ENCODE measurements at places on chromosomes 12 and 14.

GRCh38 chr14:101335061-101335661, 226.1 kb upstream of the DIO3 start:
- no peak for DNase-seq

DNA sequence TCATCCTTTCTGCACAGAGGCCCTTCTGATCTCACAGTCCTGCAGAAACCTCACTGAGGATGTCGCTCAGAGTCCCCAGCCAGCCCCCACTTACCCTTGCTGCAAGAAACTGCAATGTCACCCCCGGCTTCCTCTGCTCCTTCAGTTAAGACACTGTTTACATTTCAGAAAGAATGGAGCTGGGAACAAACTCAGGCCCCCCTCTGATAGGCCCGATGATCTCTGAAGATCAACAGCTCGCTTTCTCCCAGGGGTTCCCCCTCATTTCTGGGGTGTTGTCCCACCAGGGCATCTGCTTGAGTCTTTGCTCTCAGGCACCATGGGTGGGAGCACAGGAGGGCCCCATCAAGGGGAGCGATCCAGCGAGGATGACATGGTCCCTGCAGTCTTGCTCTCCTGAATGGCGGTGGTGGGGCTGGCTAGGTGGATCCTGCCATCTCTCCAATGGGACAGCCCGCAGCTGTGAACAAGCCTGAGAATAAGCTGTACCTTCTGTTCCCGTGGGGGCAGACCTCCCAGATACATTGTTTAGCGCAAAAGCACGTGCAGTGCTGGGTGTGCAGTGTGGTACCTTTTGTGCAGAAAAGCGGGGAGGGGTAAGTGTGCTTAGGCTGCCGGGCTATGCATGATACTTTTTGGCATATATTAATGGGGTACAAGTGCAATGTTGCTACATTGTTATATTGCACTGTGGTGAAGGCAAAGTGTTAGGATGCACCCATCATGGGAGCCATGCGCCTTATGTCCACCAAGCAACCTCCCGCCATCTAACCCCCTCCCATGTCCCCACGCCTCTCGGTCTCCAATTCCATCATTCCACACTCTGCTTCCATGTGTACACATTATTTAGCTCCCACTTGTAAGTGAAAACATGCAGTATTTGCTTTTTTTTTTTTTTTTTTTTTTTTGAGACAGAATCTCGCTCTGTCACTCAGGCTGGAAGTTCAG, 6.7 kb upstream of the NCOR2 start:
- DNase-seq = no peak

DNA sequence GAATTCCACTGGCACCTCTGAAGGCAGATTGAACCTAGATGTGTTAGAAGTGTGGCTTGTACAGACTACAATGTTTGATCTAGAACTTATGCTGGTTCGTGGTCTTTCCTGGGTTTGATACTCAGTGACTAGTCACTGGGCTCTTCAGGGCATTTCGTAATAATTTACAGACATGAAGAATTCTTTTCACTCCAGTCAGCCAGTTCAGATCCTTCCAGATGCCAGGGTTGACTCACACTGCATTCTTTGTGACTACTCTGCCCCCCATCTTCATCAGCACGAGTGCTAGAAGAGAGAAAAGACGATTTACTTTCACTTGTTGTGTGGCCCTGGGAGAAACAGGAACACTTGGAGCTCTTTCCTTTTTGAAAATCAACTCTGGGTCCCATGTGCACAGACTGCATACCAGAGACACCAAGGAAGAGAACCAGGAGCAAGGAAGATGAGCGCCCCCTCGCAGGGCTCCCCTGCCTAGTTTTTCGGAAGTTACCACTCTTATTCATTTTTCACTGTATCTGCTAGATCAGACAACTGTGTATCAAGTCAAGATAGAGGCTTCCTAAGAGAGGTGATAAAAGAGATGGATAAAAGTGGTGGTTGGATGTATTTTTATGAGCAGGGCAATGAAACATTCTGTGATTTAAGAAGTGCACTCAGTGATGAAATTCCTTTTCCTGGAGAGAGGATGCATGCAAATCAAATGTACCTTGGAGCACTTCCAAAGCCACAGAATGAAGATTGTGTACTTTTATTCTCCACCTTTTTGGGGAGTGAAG, 33.5 kb upstream of the EVL start:
- no peak for DNase-seq

- DNase-seq = no peak
Observed at GRCh38 chr14:104647467-104648043, 41.9 kb upstream of the INF2 start.

DNA sequence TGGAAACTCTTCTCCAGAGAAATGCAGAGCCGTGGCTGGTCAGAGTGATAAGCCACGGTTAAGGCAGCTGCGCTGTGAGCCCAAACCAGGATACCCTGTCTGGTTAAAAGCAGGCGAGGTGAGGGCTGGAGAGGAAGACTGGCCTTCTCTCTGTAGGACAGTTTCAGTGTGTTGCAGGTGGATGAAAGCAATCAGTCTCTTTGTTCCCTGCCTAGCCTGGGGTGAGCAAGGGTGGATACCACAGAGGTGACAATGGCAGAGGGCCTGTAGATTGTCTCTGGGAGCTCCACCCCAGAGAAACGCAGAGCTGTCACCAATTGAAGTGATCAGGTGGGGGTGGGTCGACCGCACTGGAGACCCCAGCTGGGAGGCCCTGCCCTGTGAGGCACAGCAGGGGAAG, 621.9 kb downstream of the LRFN5 start:
- DNase-seq = no peak

- DNase-seq = no peak
Observed at GRCh38 chr14:26330982-26331381, 266.9 kb downstream of the NOVA1 start.

DNA sequence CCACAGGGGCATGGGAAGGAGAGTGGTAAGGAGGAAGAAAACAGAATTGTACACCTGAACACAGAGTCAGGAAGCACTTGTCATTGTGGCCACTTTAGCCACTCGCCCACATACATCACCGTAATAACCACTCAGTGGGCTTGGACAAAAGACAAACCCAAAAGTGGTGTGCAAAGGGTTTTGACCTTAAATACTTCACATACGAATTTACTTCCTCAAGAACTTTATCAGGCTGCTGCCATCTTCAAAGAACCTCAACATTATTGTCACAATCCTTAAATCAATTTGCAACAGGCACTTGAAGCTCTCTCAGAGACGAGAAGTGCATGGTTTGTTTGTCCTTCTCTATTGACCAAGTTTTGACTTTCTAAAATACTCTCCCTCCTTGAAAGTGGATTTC, 187.3 kb upstream of the EGLN3 start:
- no peak for DNase-seq
